Activated naive CD8-positive, alpha-beta T cell treated with anti-CD3 and anti-CD28 coated beads, Interleukin-2, amount 10 ng/mL, durations not matched to agents 7 days and 5 days (primary cell): ENCODE measurements at places on chromosomes 2 and 18. TPM values are rescaled to one million over a fixed set of nuclear protein-coding genes. Genes with fewer than 3 reads are reported as not detected.

- H3K4me1 ChIP-seq: no peaks in the 10 kb centered on the region
- H3K27me3 ChIP-seq: peaks cover 34% of the 10 kb centered on the region
- no peak overlapping the region for H3K4me3 ChIP-seq
Observed at GRCh38 chr18:46767217-46767616, 10.4 kb upstream of the ST8SIA5 start.

DNA sequence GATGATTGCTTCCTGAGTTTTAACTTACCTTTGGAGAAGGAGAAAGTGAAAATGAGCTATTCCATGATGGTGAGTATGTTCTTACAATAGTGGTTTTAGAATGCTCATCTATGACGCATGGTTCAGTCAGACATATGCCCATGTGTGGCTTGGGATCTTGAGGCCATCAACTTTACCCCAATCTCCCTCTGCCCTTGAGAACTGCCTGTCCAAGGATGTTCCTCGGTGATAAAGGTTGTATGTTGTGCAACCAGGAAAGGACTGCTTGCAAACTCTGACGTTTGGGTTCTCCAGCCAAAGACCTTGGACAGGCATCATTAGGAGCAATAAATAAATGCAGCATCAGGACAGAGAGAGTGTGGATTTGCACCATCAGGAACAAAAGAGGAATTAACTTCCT lies 165.0 kb downstream of the ZEB2 start:
- H3K4me3 ChIP-seq: no peak overlapping the region
- no peaks in the 10 kb centered on the region for H3K4me1 ChIP-seq
- H3K27ac ChIP-seq: no peak overlapping the region

GRCh38 chr2:182381225-182381624 lies 45.6 kb downstream of the PDE1A start:
- H3K36me3 ChIP-seq: no peaks in the 10 kb centered on the region
- H3K4me1 ChIP-seq: no peaks in the 10 kb centered on the region
- no peak overlapping the region for H3K4me3 ChIP-seq
- H3K27me3 ChIP-seq: no peaks in the 10 kb centered on the region
- no peak for DNase-seq

DNA sequence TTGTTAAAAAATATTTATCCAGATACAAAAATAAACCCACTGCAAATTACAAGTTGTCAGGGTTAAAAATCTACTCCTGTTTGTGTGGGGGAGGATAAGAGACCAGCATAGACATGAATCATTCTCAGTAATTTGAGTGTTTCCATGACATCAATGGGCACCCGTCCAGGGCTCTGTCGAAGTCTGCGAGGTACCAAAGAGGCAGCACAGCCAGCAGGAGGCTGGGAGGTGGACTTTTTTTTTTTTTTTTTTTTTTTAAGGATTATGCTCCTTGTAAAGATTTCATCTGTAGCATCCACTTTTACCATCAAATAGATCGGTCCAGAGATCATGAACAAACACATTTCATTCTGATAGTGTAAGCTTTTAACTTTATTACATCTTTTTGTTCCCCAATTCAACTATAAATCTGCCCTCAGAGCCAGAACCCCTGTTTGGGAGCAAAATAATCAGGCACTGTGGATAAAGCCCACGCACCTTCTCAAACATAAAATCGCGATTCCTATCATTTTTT lies 182.0 kb downstream of the TCF4 start:
- no peaks in the 10 kb centered on the region for H3K4me1 ChIP-seq
- H3K27ac ChIP-seq: no peak overlapping the region
- H3K27me3 ChIP-seq: peaks cover 3% of the 10 kb centered on the region

Gene CIB4
- not detected for total RNA-seq

Gene PDE1A
- total RNA-seq: not detected

Gene ARPC2
- total RNA-seq: 707 TPM

Gene RUFY4
- total RNA-seq: 4.9 TPM

DNA sequence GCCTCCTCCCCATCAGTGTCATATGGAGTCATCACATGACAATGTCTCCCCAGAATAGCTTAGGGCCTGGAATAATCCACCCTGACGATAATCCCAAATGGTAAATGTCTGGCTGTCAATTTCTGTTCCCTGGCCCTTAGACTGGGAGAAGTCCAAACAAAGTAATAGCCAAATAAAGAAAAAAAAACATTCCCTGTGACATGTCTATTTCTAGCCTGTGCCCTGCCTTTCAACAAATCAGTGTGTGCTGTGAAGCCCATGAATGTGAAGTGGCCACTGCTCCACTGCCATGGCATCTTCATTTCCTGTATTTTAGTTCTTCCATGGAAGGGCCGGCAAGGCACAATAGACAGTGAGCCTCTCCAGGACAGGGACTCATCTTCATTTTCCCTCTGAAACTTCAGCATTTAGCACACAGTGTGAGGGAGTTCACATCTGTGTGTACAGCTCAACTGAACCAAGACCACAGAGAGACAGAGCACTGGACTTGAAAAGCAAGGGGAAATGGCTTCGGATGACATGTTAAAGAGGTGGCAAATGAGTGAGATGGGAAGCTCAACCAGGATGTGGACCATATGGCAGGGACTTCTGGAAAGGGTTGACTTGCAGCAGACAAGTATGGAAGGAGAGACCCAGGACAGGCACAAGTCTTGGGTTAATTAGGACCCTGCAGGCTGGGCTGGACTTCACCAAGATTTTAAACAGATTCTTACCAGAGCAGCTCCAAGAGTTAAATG lies 140.0 kb downstream of the ANTXR1 start:
- no peak for DNase-seq
- H3K4me1 ChIP-seq: no peaks in the 10 kb centered on the region
- peaks cover 7% of the 10 kb centered on the region for H3K27me3 ChIP-seq
- no peaks in the 10 kb centered on the region for H3K36me3 ChIP-seq

- peaks cover 8% of the 10 kb centered on the region for H3K27me3 ChIP-seq
- no peaks in the 10 kb centered on the region for H3K4me1 ChIP-seq
- no peak for DNase-seq
- no peak overlapping the region for H3K27ac ChIP-seq
- no peak overlapping the region for H3K4me3 ChIP-seq
- no peaks in the 10 kb centered on the region for H3K36me3 ChIP-seq
Observed at GRCh38 chr2:151560289-151560688, 150.6 kb downstream of the RIF1 start.
